Left lung (tissue), 14 donors: ENCODE measurements at places on chromosomes 12 and 14. TPM values are rescaled to one million over a fixed set of nuclear protein-coding genes. Genes with fewer than 3 reads are reported as not detected.

PLD4 gene
- 0.93 TPM for total RNA-seq

ENDOU gene
- total RNA-seq: not detected

NRXN3 gene
- 7.6 TPM for total RNA-seq

- H3K4me1 ChIP-seq: peaks cover 3% of the 10 kb centered on the region
- H3K27ac ChIP-seq: no peak overlapping the region
- peaks cover 17% of the 10 kb centered on the region for H3K27me3 ChIP-seq
- no peak for DNase-seq
- H3K36me3 ChIP-seq: no peaks in the 10 kb centered on the region
- H3K4me3 ChIP-seq: no peak overlapping the region
Observed at GRCh38 chr12:5514016-5514415, 82.1 kb downstream of the NTF3 start.

DNA sequence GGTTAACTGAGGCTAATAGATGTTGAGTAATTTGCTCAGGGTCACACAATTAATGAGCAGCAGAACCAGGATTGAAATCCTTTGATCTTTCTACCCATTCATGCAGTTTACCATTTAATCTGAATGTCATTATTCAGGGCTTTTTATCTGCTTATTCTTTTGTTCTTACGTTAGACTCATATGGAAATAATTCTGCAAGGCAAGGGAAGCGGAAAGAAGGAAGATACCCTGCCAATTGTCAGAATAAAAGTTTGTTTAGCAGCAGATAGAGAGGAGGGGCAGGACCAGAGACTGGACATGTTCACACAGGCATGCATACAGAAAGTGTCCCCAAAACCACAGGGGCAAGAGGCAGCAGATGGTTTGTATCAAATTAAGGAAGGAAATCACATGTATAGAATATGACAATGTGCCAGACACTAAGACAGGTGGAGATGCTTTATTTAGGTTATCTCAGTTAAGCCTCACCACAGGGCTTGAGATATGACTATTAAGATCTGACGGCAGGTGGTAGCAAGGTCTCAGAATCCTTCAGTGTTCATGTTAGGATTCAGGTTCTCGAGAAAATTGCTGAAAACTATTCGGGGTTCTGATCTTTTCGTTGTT is 29.8 kb downstream of the BRMS1L start:
- no peak for DNase-seq
- H3K27me3 ChIP-seq: no peaks in the 10 kb centered on the region
- H3K4me3 ChIP-seq: no peak overlapping the region
- H3K4me1 ChIP-seq: no peaks in the 10 kb centered on the region
